ENCODE measurements at places on chromosomes 4 and X.

- DNase-seq, result no peak
Observed at GRCh38 chr4:184432127-184432922, 42.0 kb downstream of the IRF2 start.

- no peak for DNase-seq
Observed at GRCh38 chr4:64272432-64272831, 136.8 kb downstream of the TECRL start.

DNA sequence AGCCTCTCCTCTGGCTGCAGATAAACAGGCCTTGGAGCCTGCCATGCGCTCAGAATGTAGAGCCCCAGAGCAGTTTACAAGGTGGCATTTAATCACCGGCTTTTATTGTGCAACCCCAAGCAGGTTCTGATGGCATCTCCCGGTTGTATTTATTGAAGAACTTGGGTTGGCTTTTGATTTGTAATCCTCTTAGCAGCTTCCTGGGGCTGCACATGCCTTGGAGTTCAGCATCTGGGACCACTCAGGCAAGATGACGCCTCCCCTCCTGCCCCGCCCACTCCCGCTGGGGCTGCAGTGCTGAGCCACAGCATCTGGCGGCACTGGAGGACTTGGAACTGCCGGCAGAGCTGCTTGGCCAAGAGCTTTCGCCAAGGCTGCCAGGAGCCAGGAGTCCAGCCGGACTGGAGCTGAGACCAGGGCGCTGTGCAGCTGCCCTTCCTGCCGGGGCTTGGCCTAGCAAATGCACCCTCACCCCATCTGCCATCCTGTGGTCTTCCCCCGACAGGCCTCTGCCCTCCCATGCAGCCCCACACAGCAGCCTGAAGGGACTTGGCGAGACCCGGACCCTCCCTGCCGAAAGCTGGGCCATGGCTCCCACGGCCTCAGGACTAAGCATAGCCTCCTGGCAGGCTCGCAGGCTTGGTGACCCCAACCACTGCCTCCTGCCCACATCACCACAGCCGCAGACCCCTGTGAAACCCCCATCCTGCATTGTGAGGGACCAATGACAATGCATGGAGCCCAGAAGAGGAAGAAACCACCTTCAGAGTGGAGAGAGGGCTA lies 5.4 kb downstream of the HTRA3 start:
- DNase-seq, result peak; percentile 98

- no peak for DNase-seq
Observed at GRCh38 chr4:114874321-114874720, 239.1 kb downstream of the NDST4 start.

DNA sequence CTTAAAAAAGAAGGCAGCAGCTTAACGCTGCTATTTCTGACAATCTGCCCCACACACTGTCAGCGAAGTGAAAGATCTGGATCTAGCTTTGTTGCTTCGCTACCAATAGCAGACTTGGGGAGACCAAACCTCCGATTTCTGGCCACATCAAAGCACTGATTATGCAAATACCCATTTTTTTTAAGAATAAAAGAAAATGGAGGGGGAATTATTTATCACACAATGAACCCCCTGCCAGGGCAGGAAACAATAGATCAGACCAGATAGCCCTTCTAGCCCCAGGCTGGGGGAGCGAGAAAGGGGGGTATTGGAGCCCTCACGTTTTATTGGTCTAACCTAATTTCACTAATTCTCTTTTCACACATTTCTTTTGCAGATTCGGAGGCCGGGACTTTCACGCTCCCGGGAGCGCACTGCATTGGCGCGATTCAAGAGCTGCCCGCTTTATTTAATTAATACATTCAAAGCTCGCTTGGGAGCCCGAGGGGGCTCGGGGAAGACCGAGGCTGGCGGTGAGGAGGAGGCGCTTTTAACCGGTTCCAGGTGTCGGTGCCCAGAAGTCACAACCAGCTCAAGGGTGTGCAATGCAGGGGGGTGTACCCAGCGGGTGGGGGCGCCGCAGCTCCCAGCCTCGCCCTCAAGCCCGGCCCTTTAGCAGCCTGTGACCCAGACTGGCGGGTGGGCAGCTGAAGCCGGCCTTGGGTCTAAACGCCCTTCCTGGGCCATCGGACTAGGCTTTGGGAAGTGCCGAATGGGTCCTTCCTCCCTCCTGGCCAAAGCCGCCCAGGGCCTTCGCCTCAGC lies 5.5 kb downstream of the NEUROG2 start:
- DNase-seq, result peak; percentile 65

DNA sequence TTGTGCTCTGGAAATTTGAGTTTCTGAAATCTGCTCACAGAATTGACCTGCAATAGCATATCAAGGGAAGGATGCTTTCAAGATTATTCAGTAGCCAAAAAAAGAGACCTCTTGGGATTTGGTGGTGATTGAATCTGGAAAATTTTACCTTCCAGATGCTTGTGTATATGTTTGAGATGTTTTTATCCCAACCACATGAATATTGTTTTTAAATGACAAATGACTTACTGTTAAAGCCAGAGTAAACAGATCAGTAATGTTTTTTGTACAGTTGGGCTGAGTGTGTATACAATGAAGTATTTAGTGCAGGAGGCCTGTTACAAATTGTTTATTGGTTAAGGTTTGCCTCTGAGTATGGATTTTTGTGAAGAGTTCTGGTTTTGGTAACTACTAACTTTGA lies 126.5 kb downstream of the CBR4 start:
- no peak for DNase-seq

DNA sequence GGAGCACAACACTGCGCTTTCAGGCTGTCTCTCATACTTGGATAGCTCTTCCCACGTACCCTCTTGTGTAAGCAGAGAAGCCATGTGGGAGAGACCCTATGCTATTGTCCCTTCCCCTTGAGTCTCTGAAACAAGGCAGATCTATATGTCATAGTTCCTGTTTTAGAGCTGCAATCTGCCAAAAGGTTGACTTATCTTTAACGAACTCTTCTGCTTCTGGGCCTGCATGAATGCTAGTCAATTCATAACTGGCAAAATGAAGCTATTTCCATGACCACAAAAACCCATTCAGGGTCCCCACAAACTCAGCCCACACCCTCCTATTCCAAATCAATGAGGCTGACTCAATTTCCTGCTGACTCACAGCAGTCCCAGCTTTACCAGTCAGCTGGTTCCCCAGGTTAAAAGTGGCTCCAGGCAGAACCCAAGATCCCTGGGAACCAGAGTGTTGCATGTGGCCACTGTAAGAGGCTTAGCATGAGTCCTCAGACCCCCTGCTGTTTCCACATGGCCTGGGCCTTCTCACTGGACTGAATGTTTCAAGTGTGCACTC lies 25.3 kb upstream of the SOD3 start:
- no peak for DNase-seq

DNA sequence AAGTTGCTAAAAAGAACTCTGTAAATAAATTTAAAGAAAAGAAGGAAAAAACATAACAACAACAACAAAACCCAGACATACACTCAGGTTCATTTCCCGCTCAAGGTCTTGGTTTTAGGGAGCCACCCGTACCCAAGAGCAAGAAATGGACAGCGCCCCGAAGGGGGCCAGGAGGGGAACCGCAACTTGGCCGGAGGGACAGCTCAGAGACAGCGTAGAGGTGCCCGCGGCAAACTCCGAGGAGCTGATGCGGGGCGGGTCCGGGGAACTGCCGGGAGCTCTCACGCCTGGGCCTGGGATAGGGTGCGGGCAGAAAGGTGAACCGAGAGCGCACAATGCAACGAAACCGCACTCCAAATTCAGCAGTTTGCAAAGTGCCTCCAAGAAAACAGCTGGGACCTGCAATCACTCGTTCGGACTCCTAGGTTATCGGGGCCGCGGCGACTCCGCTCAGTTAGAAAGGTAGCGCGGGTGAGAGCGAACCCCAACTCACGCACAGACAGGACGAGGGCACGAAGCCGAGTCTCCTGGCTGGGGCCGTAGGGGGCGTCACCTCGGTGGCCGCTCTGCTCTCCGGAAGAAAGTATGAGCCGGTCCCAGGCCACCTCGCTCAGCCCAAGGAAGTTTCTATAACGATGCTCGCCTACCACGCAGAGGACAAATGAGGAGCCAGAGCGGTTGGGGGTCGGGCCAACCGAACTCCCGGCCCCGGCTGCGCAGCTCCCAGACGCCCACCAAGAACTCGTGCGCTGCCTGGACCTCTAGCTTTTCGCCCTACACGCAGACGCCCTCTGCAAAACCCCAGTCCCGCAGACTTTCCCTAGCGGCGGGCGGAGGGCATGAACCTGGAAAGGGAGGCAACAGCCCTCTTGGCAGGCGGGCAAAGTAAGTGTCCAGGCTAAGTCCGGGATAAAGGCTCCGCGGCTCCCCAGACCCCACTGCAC lies 1.4 kb downstream of the NDNF start:
- DNase-seq, result peak; percentile 71

- DNase-seq, result no peak
Observed at GRCh38 chr4:87044511-87045233, 109.9 kb downstream of the AFF1 start.

GRCh38 chrX:134990801-134991481 lies at the start of gene SMIM10:
TSS of gene SMIM10 (plus strand) at chrX:134990991. CDS start at chrX:134991096, 105 bp downstream.
- peak; percentile 56 for DNase-seq
